ENCODE measurements at places on chromosomes 4 and X.
A peak's percentile ranks its signal among the peaks of the same experiment; 100 is the strongest.

GRCh38 chr4:140152013-140152703, 1.8 kb downstream of the MAML3 start:
- peak; percentile 64 for DNase-seq

DNA sequence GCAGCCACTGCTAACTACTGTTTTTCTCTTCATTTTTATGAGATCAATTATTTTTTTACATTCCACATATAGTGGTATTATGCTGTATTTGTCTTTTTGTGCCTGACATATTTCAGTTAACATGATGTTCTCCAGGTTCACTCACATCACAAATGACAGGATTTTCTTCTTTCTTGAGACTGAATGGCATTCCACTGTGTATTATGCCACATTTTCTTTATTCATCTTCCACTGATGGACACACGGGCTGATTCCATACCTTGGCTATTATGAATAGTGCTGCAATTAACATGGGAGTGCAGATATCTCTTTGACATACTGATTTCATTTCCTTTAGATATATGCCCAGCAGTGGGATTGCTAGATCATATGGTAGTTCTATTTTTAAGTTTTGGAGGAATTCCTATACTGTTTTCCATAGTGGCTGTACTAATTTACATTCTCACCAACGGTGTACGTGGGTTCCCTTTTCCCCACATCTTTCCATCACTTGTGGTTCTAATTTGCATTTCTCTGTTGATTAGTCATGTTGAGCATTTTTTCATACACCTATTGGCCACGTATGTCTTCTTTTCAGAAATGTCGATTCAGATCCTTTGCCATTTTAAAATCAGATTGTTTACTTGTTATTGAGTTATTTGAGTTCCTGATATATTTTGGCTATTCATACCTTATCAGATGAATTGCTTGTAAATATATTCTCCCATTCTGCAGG, 14.9 kb upstream of the ZCCHC4 start:
- no peak for DNase-seq

GRCh38 chr4:85867271-85867670, 392.3 kb downstream of the ARHGAP24 start:
- no peak for DNase-seq

DNA sequence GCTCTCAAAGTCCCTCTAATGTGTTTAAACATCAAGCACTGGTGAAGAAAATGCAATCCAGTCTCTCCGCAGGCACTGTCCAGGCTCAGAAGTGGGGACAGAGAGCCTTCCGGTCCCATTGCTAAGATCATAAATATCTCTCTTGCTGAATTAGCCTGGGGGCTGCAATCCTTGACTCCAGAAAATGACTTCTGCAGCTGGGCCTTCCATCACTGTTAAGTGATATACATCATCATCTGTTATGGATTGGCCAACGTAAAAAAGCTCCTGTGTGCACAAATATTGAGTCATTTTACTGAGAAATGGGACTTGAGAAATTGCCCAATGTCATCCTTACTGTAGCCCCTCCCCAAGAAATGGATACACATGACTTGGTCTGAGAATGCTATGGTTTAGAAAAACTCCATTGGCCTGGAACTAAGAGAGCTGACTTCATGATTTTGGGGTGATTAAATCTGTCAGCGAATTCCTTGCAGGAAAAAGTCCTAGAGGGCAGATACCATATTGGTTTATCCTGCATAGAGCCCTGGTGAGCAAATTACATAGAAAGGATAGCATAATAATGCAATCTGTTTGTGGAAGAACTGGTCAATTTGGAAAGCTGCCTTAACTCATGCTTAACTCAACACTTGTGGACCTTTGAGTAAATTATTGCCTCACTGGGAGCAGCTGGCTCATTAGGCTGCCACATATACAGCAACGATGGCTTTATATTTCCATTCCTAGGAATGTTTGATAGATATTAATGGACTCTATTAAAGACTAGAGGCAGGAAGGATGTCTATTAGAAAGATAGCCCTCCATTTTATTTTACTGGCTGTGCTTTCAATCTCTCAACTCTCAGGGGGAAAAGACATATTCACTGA, 346.1 kb downstream of the GBA3 start:
- no peak for DNase-seq

DNA sequence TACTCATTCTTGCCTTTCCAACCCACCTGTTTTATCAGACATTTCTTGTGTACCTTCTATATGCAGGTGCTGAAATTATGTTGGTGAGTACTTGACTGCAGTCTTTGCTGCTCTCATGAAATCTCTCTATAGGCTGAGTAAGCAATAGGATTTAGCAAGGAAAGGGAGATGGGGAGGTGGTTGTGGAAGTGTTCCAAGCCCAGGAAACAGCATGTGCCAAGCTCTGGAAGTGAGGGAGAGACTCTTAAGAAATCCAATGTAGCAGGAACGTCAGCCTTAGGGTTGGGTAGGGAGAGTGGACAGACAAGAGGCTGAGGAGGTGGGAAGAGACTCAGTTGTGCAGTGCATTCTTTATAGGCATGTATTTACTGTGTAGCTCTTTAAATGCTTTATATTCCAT, 5.6 kb downstream of the SEPTIN11 start:
- DNase-seq, result no peak

DNA sequence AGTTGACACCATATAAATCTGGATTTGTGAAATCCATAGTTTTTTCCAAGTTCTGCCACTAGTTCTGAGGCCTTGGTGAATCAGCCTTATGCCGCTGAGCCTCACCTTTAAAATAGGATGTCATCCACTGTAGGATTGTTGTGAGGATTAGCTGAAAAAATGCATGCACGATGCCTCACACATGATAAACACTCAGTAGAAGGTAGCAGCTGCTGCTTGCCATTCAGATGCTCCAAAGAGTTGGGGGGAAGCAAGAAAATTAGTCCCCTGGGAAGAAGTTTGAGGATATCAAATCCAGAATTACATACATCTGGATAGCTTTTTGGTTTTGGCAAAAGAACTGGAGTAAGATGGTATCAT, 7.4 kb downstream of the MMAA start:
- DNase-seq, result no peak

DNA sequence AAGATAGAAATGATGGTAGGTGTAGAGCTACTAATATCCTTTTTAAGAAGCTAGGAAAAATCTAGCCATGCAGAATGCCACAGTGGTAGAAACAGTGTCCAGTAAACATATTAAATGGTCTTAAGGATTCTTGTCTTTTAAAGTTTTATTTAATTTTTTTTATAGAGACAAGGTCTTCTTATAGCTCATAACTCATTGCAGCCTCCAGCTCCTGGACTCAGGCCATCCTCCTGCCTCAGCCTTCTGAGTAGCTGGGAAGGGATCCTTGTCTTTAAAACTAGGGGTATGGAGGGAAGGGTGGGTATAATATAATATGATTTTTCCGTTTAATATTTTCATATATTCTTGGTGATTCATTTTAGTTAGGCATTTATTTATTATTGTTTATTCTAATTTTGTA, 3.8 kb downstream of the TMEM165 start:
- DNase-seq, result no peak

DNA sequence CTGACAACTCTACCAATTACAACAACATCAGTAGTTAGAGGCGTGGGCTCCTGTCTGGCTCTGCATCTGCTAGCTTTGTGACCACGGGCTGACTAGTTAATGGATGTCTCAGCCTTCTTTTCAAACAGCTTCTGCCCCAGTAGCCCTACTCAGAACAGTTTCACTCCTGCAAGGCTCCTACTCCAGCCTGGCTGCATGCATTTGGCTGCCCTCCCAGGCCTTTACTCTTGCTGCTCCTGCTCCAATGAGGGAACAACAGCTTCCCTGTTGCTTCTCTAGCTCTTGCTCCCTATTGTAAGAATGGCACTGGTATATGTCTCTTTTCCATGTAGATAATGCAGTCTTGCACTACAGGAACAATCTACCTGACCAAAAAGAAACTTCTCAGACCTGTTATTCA, 93.3 kb downstream of the TTC29 start:
- no peak for DNase-seq

DNA sequence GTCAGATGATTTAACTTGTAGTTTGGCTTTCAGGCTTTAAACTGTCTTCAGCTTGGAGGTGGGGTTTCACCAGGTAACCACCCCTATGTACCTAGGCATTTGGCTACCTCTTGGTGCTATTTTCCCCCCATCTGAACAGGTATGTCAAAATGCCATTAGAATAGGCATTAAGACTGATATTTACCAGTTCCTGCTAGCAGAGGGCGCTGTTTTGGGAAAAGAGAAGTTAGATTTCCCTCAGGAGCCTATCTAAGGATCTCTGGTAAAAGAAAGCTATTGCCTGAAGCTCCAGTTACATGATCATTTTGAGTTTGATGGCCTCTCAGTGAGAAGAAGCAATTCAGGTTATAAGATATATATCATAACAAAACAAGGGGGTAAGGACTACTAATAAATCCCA, 879.1 kb downstream of the SH3BGRL start:
- no peak for DNase-seq

DNA sequence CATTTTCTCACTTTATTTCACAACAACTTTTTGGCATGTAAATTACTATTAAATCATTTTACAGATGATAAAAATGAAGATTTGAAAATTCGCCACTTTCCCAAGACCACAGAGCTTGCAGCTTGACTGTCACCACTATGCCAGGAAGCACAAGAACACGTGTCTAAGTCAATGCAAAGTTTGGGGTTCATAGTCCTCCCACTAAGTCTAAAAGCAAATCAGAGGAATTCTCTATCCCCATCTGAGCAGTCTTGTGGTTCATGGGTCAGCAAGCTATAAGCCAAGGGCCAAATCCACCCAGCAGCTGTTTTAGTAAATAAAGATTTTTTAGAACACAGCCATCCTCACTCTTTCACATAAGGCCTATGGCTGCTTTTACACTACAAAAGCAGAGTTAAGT, 833.3 kb upstream of the INTU start:
- no peak for DNase-seq

DNA sequence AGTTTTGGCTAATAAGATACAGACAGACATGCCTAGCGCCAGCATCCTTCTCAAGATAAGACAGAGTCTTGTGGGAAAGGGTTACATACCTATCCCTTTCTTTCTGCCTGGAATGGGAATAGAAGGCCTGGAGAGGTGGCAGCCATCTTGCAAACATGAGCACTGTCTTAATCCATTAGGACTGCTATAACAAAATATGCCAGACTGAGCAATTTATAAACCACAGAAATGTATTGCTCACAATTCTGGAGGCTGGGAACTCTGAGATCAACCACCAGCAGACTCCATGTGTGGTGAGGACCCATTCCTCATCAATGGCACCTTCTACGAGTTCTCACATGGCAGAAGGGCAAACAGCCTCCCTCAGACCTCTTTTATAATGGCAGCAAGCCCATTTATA, 26.5 kb upstream of the NEIL3 start:
- no peak for DNase-seq

DNA sequence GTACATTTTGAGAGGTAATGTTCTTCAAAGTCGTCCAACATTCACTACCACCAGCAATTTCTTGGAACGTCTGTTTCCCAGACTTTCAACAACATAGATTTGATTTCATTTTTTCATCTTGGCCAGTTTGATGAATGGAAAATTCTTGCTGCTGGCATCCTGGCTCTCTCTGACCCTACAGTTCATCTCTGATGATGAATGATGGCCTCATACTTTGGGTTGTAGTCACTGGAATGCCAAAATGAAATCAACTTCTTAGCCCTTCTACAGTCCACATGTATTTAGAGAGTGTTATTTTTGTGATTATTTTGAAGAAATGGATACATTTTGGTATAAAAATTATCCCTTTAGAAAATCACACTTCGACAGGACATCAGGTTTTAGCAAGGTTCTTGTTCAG, 8.8 kb downstream of the CHST7 start:
- no peak for DNase-seq

GRCh38 chrX:149962859-149963757, 24.8 kb upstream of the EOLA2 start:
- peak; percentile 21 for DNase-seq

DNA sequence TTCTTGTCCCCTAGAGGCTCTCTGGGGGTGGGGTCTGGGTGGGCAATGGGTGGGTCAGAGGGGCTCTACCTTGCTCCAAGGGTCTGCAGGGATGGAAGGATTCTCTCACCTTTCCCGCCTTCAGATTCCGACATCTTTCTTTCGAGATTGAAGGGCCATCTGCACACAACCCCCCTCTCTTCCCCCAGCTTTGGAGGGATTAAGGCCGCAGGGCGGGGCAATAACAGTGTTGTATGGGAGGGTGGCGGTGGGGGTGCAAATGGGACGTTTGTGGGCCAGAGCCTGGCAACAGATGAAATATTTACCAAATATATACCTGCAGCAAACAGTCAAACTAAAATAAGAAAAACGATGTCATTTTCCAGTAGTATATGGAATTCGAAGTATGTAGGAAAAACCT, at the start of gene CACNA1F:
TSS of gene CACNA1F (minus strand) at position 165 of the 400 bp plus-strand sequence. CDS start at position 134, 31 bp downstream.
- DNase-seq, result no peak

- DNase-seq, result no peak
Observed at GRCh38 chr4:95637043-95637600, 88.3 kb upstream of the UNC5C start.

GRCh38 chr4:44817930-44818329, 91.6 kb upstream of the GNPDA2 start:
- no peak for DNase-seq

GRCh38 chr4:148293571-148293970, 148.6 kb downstream of the NR3C2 start:
- no peak for DNase-seq

GRCh38 chr4:81549984-81550383, 78.3 kb upstream of the RASGEF1B start:
- DNase-seq, result no peak

DNA sequence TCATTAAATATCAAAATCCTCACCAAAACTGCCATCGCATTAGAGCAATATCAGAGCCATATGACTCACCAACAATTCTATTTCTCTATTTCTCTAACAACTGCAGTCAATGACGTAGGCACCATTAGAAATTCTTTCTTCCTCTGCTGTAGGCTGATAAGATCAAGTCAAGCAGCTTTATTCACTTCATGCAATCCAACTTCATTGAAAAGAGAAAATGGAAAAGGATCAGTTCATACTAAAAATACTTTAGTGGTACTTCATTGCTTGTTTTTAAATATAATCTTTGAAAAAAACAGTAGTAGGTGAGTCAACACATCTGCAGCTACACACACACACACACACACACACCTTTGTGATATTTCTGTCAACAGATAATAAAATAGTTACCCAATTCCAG, 345.3 kb upstream of the TENM3 start:
- DNase-seq, result no peak

DNA sequence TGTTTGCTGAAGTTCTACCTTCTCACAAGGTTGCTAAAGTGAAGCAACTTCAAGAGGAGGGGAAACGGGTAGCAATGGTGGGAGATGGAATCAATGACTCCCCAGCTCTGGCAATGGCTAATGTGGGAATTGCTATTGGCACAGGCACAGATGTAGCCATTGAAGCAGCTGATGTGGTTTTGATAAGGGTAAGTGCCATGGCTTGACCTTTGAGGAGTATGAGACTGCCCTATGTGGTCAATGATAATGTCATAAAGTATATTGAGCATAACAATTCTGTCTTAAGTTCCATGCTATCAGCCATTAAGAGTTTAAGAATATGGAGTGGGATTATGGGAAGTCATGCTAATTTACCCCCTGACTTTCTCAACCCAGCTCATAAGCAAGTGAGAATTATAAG, 61.4 kb upstream of the PGK1 start:
- DNase-seq, result no peak
